ENCODE measurements at places on chromosomes 13 and 19. TPM values are rescaled to one million over a fixed set of nuclear protein-coding genes. Genes with fewer than 3 reads are reported as not detected.

The KLK12 gene
- not detected for total RNA-seq

DNA sequence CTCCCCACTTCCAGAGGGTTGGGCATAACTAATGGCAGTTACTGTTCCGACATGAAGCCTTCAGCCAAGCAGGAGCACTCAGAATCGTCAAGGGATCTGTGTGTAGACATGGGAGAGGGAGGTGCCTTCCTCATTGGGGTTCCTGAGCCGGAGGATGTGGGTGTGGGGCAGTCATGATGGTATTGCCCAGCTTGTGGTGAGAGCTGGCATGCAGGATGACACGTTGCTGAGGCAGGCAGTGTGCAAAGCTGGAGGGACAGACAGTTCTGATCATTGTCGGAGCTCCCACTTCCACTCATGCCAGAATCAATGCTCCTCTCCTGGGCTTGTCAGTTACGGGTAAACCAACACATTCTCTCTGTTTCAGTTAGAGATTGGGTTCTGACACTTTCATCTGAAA lies 83.9 kb upstream of the TSC22D1 start:
- no peak for DNase-seq
- H3K4me3 ChIP-seq = no peak overlapping the region
- H3K27ac ChIP-seq = no peak overlapping the region
- H3K4me1 ChIP-seq = no peaks in the 10 kb centered on the region

The HIF3A gene
- 227 TPM for total RNA-seq

DNA sequence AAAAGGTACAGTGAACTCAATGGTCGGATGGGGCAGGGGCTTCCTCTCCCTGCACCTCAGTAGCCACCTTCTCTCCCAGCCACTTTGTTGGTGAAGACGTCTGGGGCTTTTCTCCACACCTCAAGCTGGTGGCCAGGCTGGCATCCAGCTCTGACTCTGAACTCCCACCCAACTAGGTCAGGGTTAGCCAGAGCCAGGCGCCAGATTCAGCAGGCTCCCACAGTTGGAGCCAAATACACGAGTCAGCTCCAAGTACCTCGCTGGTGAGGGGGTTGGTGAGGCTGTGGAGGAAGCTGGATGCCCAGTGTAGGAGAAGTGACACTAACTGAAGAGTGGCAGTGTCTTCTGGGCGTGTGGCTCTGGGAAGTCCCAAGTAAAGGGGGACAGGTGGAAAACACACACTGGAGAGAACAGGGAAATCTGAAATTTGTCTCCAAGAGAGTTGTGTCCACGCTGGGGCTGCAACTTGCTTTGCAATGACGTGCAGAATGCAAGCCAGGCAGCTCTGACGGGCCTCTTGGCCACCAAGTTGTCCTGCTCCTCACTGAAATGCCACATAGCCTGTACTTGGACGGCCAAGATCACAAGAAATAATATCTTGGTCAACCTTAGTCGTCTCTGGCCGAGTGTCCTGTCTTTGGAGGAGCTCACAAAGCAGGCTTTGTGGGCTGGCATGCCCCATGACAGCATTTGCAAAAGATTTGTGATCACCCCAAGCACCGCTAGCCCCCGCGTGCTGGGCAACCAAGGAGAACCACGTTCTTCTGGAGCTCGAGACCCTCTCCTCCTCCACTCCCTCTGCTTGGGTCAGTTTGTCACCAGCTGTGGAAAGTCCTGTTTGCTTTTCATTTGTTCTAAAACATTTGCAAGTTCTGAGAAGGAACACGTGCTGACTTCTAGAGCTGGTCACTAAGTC lies 18.1 kb downstream of the SLC7A1 start:
- H3K4me3 ChIP-seq = no peak overlapping the region
- H3K27ac ChIP-seq = no peak overlapping the region
- no peak for DNase-seq
- H3K4me1 ChIP-seq = peaks cover 37% of the 10 kb centered on the region
- H3K27me3 ChIP-seq = no peaks in the 10 kb centered on the region

GRCh38 chr19:51550848-51551672 lies 19.6 kb upstream of the SIGLEC6 start:
- H3K27ac ChIP-seq = no peak overlapping the region
- H3K4me3 ChIP-seq = no peak overlapping the region
- no peaks in the 10 kb centered on the region for H3K4me1 ChIP-seq

GRCh38 chr19:57946316-57946715 lies 1.2 kb downstream of the ZNF256 start:
- DNase-seq = no peak
- H3K4me3 ChIP-seq = peak overlapping the region; percentile 72
- no peaks in the 10 kb centered on the region for H3K4me1 ChIP-seq
- no peak overlapping the region for H3K27ac ChIP-seq
- no peaks in the 10 kb centered on the region for H3K27me3 ChIP-seq

DNA sequence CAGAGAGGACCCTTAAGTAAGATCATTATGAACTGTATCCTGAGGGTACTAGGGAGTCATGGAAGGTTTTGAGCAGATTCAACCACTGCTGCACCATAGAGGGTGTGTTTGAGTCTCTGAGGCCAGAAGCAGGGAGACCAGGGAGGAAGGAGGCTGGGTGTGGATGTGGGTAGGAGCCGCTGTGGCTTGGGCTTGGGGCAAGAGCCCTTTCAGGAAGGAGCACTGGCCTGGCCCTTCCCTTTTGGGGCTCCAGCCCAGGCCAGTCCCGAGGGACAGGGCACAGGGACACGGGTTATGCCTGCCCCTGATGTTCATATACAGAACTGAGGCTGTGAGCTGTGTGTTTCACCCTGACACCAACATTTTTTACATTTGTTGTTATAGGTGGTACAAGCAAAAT lies 7.2 kb downstream of the CIC start:
- H3K27ac ChIP-seq = no peak overlapping the region
- H3K27me3 ChIP-seq = no peaks in the 10 kb centered on the region
- H3K4me3 ChIP-seq = no peak overlapping the region
- peaks cover 49% of the 10 kb centered on the region for H3K4me1 ChIP-seq

The OPA3 gene
- 8.6 TPM for total RNA-seq

DNA sequence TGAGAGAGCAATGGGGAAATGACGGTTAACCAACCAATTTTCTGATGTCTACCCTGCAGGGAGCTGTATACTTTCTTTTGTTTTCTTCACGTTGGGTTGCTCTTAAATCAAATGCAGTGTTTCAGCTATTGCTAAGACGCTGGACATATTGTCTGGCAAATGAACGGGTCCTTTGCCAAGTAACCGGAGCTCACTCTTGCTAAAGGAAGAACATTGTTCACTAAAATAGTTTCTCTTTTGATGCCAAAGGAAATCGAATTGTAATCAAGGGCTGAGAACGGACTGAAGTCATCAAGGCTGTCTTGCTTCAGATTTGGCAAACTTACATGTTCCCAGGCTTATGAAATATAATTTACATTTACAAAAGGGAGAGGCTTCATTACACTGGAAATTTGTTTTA lies 142.3 kb upstream of the ARGLU1 start:
- no peaks in the 10 kb centered on the region for H3K36me3 ChIP-seq
- no peaks in the 10 kb centered on the region for H3K27me3 ChIP-seq
- H3K4me1 ChIP-seq = peaks cover 5% of the 10 kb centered on the region
- no peak overlapping the region for H3K27ac ChIP-seq
- DNase-seq = no peak
- peak overlapping the region; percentile 10 for H3K4me3 ChIP-seq

DNA sequence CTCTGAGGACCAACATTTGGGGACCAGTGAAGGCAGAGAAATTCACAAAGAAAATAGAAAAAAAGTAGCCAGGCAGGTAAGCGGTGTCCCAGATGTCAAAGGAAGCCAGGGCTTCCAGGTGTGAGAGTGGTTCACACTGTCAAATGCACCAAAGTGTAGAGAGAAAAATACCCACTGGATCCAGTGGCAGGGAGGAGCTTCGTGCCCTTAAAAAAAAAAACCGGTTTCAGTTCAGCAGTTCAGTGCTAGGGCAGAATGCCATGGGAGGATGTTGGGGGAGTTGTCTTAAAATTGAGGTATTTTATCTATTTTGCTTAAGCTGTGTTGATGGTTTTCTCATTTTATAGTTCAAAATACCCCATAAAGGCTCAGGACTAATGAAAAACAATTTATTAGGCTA lies 47.8 kb upstream of the C1QTNF9 start:
- DNase-seq = no peak
- no peak overlapping the region for H3K4me3 ChIP-seq
- no peak overlapping the region for H3K27ac ChIP-seq
- H3K4me1 ChIP-seq = no peaks in the 10 kb centered on the region
- H3K36me3 ChIP-seq = no peaks in the 10 kb centered on the region
- no peaks in the 10 kb centered on the region for H3K27me3 ChIP-seq

DNA sequence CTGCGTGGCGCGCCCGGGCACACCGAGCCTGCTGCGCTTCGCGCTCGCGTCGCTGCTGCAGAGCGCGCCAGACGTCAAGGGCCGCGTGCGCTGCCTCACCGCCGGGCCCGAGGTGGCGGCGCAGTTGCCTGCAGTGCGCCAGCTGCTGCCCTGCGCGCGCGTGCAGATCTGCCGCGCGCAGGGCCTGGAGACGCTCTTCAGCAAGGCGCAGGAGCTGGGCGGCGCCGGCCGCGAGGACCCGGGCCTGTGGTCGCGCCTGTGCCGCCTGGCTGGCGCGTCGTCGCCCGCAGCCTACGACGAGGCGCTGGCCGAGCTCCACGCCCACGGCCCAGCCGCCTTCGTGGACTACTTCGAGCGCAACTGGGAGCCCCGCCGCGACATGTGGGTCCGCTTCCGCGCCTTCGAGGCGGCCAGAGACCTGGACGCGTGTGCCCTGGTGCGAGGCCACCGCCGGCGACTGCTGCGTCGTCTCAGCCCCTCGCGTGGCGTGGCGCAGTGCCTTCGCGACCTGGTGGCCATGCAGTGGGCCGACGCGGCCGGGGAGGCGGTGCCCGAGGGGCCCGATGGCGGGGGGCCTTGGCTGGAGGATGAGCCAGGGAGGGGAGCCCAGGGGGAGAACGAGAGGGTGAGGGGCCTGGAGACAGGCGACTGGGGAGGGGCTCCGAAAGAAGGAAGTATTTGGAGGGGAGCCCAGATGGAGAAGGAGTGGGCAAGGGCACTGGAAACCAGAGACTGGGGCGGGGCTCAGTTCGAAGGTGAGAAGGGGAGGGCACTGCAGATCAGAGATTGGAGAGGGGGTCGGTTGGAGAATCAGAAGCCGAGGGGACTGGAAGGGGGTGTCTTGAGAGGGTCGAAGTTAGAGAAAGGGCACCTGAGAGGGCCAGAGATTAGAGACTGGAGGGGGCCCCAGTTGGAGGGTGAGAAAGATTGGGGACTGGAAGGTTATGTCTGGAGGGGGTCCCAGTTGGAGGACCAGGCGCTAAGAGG lies 24.7 kb downstream of the ZSWIM9 start:
- no peaks in the 10 kb centered on the region for H3K4me1 ChIP-seq
- no peak overlapping the region for H3K4me3 ChIP-seq
- no peaks in the 10 kb centered on the region for H3K36me3 ChIP-seq
- H3K27me3 ChIP-seq = no peaks in the 10 kb centered on the region
- DNase-seq = no peak

GRCh38 chr19:12425888-12426274 lies 14.9 kb downstream of the ZNF443 start:
- DNase-seq = no peak
- no peaks in the 10 kb centered on the region for H3K27me3 ChIP-seq
- no peaks in the 10 kb centered on the region for H3K4me1 ChIP-seq
- H3K4me3 ChIP-seq = no peak overlapping the region
- peaks cover 23% of the 10 kb centered on the region for H3K36me3 ChIP-seq

- peaks cover 46% of the 10 kb centered on the region for H3K27me3 ChIP-seq
- H3K4me3 ChIP-seq = peak overlapping the region; percentile 40
- no peaks in the 10 kb centered on the region for H3K36me3 ChIP-seq
- DNase-seq = no peak
- no peak overlapping the region for H3K27ac ChIP-seq
These were observed 1.2 kb downstream of the CBARP start for GRCh38 chr19:1236576-1236975.

The CLEC11A gene
- 11.2 TPM for total RNA-seq

GRCh38 chr13:113140677-113141600 lies 17.5 kb upstream of the PROZ start:
- H3K4me3 ChIP-seq = no peak overlapping the region
- no peaks in the 10 kb centered on the region for H3K27me3 ChIP-seq
- H3K36me3 ChIP-seq = no peaks in the 10 kb centered on the region
- no peak for DNase-seq
- no peak overlapping the region for H3K27ac ChIP-seq

The CPT1C gene
- total RNA-seq = 2.2 TPM

DNA sequence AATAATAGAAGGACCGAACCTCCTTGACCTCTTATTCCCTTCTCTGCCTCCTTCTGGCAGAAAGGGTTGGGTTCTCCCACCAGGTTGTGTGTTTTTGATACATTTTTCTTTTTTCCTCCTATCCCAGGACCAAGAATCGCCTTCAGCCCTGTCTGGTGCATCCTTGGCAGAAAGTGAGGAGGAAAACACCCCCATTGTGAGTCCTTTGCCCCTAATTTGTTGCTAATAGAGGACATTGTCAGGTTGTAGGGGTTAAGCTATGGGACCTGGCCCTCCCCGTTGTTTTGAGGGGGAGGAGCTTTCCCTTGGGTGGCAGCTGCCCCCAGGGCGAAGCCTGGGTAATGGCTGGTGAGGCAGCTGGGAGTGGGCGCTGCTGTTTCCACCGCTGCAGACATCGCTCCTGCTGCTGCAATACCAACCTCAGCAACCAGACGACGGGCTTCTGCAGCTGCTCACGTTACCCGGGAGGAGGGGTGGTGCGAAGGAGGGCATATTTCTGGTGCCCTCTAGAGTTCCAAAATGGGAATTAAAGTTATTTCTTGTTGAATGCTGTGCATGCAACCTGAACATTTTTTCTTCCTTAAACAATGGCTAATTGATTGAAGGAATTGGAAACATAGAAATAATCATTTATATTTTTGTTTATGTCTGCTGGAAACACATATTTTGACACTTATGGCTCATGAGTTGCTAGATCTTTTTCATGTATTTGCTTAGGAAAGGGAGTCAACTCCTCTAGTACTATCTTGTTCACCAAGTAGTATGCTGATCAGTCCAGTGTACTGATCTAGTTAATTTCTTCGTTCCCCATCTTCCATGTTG lies 1.5 kb downstream of the ZMYM2 start:
- H3K27me3 ChIP-seq = no peaks in the 10 kb centered on the region
- peak; percentile 88 for DNase-seq

DNA sequence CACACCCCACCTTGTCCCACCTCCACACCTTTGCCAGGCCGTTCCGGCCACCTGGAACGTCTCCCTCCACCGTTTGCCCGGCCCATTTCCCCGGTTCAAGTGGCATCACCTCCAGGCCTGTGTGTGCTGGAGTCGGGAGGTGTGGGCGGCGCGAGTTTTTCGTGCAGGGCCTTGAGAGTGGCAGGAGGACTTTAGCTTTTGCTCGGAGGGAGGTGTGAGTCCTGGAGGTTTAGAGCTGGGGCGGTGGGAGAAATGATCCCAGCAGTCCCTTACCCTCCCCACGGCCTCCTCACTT lies 4.3 kb upstream of the PALM start:
- no peaks in the 10 kb centered on the region for H3K4me1 ChIP-seq
- H3K36me3 ChIP-seq = no peaks in the 10 kb centered on the region
- H3K27me3 ChIP-seq = peaks cover 64% of the 10 kb centered on the region
- no peak overlapping the region for H3K27ac ChIP-seq

All from transverse colon (tissue), 4 donors.